ENCODE measurements at places on chromosomes 11 and 22.

GRCh38 chr11:69309631-69310280 is 15.8 kb downstream of the MYEOV start:
- no peak for DNase-seq

- DNase-seq, result no peak
Observed at GRCh38 chr22:20779014-20779817, 5.3 kb downstream of the SERPIND1 start.

DNA sequence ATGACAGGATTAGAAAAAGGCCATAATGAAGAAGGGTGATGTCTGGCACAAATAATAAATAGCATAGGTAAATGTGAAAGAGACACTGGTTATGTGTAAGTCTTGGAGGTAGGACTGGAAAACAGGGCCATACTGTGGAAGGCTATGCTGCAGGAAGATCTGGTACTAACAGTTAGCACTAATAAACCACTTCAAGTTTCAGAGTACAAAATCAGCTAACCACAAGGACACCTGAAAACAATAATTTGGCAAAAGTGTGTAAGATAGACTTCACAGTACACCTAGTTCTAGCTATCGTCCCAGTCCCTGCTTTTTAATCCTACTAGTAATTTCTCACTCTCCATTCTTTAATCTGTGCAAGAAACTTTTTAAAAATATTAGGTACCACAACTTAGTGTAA is 44.3 kb downstream of the CWF19L2 start:
- no peak for DNase-seq

- no peak for DNase-seq
Observed at GRCh38 chr11:132992838-132993631, 539.3 kb downstream of the OPCML start.

DNA sequence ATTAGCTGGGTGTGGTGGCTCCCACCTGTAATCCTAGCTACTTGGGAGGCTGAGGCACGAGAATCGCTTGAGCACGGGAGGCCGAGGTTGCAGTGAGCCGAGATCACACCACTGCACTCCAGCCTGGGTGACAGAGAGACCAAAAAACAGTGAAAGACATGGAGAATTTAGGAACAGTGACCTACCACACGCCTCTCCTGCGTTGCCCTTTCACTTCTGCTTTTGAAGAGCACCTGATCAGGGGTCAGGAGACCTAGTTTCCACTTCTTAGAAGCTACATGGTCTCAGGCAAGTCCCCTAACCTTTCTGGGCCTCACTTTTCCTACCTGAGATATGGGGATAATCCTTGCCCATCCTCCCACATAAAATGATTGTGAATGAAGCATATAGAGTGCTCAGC is 12.2 kb downstream of the SLC35C1 start:
- no peak for DNase-seq

GRCh38 chr22:36965696-36966095 is 52.3 kb downstream of the CSF2RB start:
- no peak for DNase-seq

DNA sequence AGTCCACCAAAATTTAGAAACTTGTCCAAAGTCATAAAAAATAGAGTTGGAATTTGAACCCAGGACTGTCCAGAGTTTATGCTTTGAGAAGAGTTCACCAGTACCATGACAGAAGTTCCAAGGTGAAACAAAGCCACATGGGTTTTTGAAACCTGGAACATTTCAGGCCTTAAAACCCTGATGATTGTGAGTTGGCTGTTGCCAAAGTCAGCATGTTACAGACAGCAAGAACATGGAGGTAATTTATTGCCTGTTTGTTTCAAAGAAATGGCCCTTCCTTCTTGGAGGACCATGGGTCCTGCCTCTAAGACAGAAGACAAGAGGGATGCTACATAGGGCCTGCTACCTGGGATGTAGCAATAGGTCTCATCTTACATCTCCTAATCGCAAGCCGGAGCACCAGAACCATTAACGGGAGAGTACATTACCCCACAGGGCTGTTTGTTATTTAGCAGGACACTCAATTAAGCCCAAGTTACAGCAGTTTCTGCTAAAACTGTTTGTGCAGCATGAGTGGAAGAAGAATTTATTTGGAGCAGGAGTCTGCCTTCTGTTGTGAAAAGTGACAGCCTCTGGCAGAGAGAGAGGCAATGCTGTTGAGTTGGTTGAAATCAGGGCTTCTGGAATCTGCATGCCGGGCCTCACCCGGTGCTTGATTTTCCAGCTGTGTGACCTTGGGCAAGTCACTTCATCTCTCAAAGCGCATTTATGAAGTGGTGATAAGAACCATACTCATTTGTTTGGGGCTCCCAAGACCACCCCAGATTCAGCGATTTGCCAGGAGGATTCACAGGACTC is 136.2 kb downstream of the LDLRAD3 start:
- DNase-seq, result no peak

- DNase-seq, result no peak
Observed at GRCh38 chr22:23832226-23833016, 6.4 kb downstream of the DERL3 start.

- DNase-seq, result no peak
Observed at GRCh38 chr11:95991545-95991944, 67.6 kb upstream of the MTMR2 start.

All from progenitor cell of endocrine pancreas (in vitro differentiated cells).